ENCODE measurements at places on chromosomes 16 and 17.

DNA sequence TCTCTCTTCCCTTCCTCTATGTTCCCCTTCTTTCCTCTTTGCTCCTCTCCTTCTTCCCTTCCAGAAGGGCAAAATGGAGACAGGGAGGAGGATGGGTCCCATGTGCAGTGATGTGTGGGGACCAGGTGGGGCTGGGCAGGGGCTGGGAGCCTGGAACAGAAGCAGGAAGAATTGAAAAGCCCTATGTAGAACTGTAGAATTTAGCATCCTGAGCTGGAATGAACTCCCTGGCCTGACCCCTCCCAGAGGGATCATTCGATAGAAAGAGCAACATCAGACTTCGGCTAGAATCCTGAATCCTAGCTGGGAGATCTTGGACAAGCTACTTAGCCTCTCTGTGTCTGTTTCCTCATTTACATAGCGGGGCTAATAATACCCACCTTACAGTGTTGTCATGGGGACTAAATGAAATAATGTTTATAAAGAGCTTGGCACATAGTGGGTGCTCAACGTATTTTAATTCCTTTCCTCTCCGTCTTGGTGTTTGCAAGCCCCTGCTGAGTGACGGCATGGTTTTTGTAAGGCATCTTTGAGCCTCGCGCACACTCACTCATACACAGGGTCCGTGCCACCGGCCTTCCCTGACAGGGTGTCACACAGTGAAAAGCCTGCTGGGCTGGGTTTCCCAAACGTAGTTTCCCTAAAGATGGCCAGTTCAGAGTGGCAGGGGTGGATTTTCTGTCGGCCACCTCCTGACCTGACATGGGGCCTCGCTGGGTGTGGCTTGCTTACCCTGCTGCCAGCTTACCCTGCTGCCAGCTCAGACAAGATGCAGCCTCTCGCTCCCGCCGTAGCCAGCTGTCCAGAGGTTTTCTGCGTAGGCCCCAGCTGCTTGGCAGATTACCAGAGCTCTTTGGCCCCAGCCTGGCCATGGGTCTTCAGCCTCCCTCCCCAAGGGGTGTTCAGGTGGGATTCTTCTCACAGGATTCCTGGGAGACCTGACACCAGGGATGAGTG lies 6.1 kb upstream of the ARHGAP23 start:
- no peak for DNase-seq

GRCh38 chr17:79201536-79202227 lies 127.1 kb downstream of the ENGASE start:
- no peak for DNase-seq

- DNase-seq = no peak
Measured at GRCh38 chr16:12964461-12964860, 63.1 kb downstream of the SHISA9 start.

DNA sequence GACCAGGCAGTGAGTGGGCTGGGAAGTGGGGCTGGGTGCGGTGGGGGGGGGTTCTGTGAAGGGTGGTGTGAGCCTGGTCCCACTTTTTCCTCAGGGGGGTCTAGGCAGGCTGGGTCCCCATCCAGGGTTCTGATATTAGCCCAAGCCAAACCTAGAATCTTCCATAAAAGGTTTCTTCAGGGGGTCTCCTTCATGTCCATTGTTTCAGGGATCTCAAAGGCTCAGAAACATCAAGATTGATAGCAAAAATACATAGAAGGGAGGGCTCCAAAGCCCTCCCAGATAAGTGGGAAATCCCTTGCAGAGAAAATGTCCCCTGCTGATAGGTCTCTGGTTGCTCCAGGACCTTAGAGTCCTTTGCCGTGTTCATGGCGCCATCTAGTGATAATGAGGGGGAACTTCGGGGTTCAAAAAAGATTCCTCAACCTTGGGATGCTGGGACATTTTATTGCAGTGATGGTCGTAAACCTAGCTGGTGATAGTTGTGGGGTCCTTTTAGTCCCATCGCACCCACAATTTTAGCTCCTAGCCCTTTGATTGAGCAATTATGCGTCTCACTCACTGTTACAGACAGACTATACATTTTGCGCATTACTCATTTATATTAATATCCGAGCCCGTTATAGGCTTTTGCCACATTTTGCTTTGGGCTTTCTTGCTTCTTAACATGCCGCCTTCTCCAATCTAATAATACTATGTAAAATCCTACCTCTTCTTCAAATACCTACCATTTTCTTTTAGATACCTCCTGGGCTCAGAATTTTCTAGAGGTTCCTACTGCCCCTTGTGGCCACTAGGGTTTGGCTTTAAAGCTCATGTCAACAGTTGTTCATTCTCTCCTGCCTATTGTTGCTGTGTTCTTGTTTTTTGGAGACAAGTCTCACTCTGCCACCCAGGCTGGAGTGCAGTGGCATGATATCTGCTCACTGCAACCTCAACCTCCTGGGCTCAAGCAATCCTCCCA lies 35.1 kb downstream of the IGF2BP1 start:
- DNase-seq = no peak

DNA sequence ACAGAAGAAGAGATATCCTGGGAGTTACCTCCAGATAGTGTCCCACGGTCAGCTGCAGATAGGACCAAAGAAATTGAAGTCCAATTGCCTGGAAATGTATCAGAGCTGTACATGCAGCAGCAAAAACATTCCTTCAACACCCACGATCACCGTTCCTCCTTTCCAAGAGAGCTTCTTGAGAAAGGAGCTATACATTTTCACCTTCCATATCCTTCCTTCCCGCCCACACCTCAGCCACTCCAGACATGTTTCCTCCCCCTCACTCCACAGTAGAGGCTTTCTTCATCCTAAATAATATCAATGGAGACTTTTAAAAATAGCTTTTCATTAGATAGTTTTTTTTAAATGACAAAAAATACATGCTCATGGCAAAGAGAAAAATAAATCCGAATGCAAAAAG lies 87.6 kb downstream of the HS3ST2 start:
- no peak for DNase-seq

DNA sequence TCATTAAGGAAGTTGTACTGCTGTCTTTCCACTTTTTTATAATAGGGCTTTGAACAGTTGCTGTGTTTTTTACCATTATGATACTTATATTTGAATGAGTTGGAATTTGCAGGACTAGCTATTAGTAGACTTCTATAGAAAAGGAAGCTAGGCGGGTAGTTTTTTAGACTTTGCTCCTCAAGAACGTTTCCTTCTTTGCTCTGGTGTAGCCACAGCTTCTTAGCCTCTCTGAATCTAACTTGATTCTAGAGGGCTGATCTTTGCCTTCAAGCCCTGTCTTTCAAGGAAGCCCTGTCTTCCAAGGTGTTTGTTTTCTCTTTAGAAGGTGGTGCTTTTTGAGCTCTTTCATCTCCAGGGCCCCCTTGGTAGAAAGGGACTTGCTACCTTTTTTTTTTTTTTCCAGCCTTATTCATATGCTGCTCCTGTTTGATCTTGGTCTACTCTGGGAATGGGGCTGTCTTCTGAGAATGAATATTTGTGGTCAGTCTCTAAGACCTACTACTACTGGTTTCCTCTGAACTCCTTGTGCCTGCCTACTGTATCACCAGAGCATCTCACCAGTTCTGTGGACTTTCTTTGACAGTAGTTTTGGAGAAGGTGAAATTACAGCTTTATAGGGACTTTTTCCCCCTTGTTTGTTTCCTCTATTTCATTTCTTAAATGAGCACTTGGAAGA lies 52.3 kb upstream of the RASL10B start:
- DNase-seq = no peak

DNA sequence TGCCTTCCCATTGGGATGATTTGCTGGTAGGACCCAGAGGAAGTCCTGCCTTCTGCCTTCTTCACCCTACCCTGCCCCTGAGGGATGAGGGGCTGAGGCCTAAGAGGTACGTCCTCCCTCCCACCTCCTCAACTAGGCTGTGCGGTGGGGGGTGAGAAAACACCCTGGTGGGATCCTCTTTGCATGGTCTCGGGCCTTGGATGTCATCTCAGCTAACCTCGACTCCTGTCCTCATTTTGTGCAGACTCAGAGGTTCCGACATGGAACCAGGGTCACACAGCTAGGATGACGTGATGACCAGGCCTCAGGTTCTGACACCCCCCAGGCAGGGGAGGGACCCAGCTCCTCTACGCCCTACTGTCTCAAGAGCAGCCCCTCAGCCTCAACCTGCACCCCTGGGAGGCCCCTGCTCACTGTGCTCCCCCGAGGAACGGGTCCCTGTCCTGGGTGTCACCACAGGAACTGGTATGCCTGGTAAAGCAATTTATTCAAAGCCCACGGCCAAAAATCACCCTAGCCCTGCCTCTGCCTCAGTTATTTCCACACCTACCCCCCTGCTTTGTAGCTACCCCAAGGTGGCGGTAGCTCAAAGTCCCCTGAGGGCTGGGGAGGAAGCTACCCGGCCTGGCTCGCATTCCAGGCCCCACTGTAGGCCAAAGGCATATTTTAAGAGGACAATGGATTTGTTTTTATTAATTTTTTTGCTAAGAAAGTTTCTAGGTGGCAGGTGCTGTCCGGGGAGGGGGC lies 17.5 kb downstream of the UNC13D start:
- DNase-seq = no peak

- DNase-seq = no peak
Measured at GRCh38 chr17:43463241-43463640, 20.5 kb upstream of the DHX8 start.

Data from activated B cell treated with CpG ODN at 0.5 μM for 24 hours (primary cell).